ENCODE measurements at places on chromosomes 4 and X. TPM values are rescaled to one million over a fixed set of nuclear protein-coding genes. Genes with fewer than 3 reads are reported as not detected.
A peak's percentile ranks its signal among the peaks of the same experiment; 100 is the strongest.

- DNase-seq = no peak
Observed at GRCh38 chr4:90419124-90419711, 292.0 kb downstream of the CCSER1 start.

DNA sequence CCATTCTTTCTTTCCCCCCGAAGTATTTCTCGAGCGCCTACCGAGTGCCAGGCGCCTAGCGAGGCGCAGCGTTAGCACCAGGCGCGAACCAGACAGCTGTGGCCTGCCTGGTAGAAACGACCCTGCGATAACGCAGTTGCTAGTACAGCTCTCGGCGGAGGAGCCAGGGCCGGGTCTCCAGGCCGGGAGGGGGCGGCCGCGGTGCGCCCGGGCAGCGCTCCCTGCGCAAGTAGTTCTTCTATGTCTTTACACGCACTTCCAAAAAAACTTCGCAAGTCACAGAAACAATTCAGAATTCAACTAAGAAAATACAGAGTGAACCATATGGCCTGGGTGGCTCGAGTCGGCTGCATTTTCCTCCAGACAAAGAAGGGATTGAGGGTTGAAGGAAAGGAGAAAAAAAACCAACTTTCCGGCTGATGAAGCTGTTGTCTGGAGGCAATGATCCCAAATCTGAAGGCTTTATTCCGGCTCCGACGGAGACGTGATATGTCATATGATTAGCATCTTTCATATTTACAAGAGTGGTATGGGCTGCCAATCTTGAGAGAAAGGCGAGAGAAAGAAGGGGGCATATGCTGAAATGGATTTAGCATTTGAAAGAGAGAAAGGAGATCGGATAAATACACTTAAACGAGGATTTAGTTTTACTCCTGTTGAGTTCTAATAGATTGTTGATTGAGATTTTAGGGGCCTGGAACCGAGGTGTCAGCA is 7.2 kb upstream of the NEUROG2 start:
- no peak for DNase-seq

DNA sequence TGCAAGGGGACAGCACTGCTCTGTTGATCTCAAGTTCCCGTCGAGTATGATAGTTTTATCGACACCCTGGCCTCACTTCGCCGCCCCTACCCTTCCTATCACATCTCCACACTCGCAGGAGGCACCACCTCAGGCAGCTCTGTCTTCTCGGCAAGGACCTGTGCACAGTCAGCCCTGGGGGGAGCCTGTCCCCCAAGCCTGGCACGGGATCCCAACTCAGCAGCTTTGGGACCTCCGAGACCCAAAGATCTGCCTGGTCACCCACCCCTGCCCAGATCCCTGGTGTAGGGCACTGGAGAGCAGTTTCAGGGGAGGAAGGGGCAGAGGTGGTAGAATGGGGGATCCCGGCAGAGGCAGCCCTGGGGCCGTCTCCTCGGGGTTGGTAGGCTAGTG is 18.0 kb upstream of the UBA1 start:
- no peak for DNase-seq

- no peak for DNase-seq
Observed at GRCh38 chr4:13920111-13920875, 292.8 kb upstream of the BOD1L1 start.

GRCh38 chr4:114472269-114473032 is 126.2 kb upstream of the UGT8 start:
- no peak for DNase-seq

DNA sequence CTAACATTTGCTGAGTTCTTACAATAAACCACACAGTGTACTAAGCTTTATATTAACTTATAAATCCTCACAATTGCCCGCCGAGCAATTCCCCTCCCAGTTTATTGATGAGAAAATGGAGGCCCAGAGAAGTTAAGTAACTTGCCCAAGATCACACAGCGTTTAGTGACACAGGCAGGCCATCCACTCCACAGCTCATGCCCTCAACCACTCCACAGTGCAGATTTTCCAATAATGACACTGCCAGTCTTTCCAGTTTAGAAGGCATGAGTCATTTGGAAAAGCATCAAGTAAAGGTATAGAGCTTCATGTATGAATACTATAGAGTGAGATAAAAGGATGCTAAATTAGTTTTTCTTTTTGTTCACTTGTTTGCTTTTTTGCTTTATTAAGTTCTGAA is 208.5 kb downstream of the CAMK2D start:
- no peak for DNase-seq

- DNase-seq = no peak
Observed at GRCh38 chr4:158609116-158609515, 62.6 kb downstream of the C4orf46 start.

APLN gene
- total RNA-seq = 4.5 TPM

- no peak for DNase-seq
Observed at GRCh38 chr4:15913631-15913970, 24.9 kb downstream of the FGFBP1 start.

DNA sequence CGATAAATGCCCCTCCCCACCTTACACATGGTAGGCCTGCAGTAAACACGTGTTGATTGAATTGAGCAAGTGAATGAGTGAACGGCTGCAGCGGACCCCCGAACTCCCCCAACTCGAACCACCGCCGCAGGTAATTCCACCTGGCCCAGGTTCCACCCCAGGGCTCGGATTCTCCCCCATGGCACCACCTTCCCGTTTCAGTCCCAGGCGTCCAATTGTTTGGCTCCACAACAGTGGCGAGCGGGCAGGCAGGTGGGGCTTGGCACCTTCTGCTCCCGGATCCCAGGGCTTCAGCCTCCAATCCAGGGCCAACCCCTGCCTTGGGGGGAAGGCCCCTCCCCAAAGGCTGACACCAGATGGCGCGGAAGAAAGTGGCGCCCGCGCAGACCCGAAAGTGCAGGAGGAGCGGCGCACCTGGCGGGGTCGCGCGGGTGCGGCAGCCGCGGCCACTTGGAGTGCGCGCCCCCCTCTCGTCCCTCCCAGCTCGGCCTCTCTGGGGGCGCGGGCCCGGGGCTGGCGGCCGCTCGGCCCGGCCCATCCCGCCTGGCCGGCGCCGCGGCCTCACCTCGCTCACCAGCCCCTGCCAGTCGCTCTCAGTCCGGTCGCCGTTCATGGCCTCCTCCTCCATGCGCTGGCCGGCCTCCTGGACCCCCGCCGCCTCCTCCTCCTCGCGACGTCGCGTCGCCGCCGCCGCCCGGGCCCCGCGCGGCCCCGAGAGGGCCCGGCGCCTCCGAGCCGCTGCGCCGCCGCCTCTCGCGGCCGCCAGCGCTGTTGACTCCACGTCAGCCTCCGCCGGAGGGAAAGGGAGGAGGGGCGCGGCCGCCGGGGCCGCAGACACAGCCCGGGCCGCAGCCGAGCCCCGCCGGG is at the start of gene CCDC149:
Gene CCDC149 (minus strand): TSS at position 791 of the 867 bp plus-strand sequence. CDS start 178 bp downstream, at position 613.
- peak; percentile 74 for DNase-seq

FRMPD3 gene
- not detected for total RNA-seq

DNA sequence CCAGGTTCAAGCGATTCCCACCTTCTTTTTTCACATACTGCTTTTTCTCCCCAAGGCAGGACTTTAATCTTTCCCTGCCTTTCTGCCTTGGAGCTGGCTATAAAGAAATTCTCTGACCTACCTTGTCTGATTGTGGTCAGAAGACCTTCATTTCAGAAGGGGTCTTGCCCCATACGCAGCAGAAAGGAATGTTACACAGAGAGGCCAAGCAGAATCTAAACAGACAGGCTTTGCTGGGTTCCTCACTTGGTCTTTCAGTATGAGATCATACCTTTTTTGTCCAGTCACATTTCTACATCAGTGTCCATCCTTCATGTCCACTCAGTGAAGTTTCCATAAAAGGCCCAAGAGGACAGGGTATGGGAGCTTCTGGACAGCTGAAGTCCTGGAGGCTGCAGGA is 108.3 kb upstream of the RBPJ start:
- DNase-seq = no peak

GRCh38 chr4:3257556-3258482 is 8.9 kb downstream of the MSANTD1 start:
- peak; percentile 2 for DNase-seq

GRCh38 chr4:25531272-25531671 is 124.4 kb upstream of the SLC34A2 start:
- no peak for DNase-seq
